ENCODE measurements at places on chromosomes 1 and 21. TPM values are rescaled to one million over a fixed set of nuclear protein-coding genes. Genes with fewer than 3 reads are reported as not detected.
A peak's percentile ranks its signal among the peaks of the same experiment; 100 is the strongest.

SHISA4 gene
- 31.4 TPM for total RNA-seq

NID1 gene
- total RNA-seq, result 149 TPM

CTTNBP2NL gene
- 50.6 TPM for total RNA-seq

RAB7B gene
- 0.78 TPM for total RNA-seq

KRTAP10-11 gene
- not detected for total RNA-seq

DVL1 gene
- 95.7 TPM for total RNA-seq

DHDDS gene
- 53.9 TPM for total RNA-seq

LCE2B gene
- not detected for total RNA-seq

CCDC27 gene
- total RNA-seq, result not detected

PIGR gene
- total RNA-seq, result not detected

GABRD gene
- total RNA-seq, result not detected

FMO2 gene
- 0.94 TPM for total RNA-seq

GRCh38 chr21:34612056-34612455, 2.9 kb downstream of the RCAN1 start:
- no peak overlapping the region for H3K4me3 ChIP-seq
- no peak overlapping the region for H3K27ac ChIP-seq
- no peaks in the 10 kb centered on the region for H3K27me3 ChIP-seq
- no peak for DNase-seq
- H3K36me3 ChIP-seq, result no peaks in the 10 kb centered on the region

GRCh38 chr1:100343897-100344296, 8.4 kb upstream of the CDC14A start:
- no peaks in the 10 kb centered on the region for H3K4me1 ChIP-seq
- H3K27ac ChIP-seq, result no peak overlapping the region
- H3K36me3 ChIP-seq, result no peaks in the 10 kb centered on the region

- peaks cover 15% of the 10 kb centered on the region for H3K36me3 ChIP-seq
- no peak overlapping the region for H3K27ac ChIP-seq
- no peak for DNase-seq
- H3K4me1 ChIP-seq, result no peaks in the 10 kb centered on the region
- no peak overlapping the region for H3K4me3 ChIP-seq
Measured at GRCh38 chr1:42674682-42675081, 7.5 kb upstream of the YBX1 start.

GRCh38 chr1:39635205-39635870, 4.1 kb downstream of the HEYL start:
- no peaks in the 10 kb centered on the region for H3K36me3 ChIP-seq
- peaks cover 25% of the 10 kb centered on the region for H3K4me1 ChIP-seq
- H3K27me3 ChIP-seq, result peaks cover 21% of the 10 kb centered on the region
- no peak overlapping the region for H3K27ac ChIP-seq
- no peak for DNase-seq

- no peaks in the 10 kb centered on the region for H3K36me3 ChIP-seq
- H3K4me1 ChIP-seq, result peaks cover 13% of the 10 kb centered on the region
- no peak overlapping the region for H3K27ac ChIP-seq
- DNase-seq, result no peak
Measured at GRCh38 chr1:64599242-64599641, 129.3 kb downstream of the CACHD1 start.

GRCh38 chr21:44848821-44849521, 24.5 kb downstream of the PTTG1IP start:
- DNase-seq, result no peak
- no peak overlapping the region for H3K27ac ChIP-seq
- peaks cover 2% of the 10 kb centered on the region for H3K27me3 ChIP-seq

DNA sequence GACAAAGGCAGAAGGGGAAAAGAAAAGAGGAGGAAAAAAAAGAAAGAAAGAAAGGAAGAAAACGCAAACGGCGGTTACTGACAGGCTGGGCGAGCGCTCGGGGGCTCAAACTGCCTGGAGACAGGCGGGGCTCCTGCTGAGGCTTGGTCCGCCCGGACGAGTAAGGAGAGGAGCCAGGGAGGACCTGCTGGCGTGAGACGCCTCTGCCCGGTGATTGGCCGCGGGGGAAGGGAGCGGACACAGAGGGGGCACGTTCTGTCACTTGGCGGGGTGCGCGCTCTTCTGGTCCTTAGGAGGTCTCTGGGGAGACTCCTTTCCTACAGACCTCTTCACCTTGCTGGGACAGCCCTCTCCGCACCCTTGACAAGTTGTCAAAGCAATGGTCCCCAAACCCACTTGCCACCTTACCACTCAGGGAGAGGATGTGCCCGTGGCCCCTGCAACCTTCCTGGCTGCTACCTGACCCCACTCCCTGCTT, 791 bp upstream of the PIK3R3 start:
- no peaks in the 10 kb centered on the region for H3K36me3 ChIP-seq
- no peaks in the 10 kb centered on the region for H3K27me3 ChIP-seq
- peaks cover 66% of the 10 kb centered on the region for H3K4me1 ChIP-seq
- DNase-seq, result no peak
- H3K27ac ChIP-seq, result peak overlapping the region; percentile 100

DNA sequence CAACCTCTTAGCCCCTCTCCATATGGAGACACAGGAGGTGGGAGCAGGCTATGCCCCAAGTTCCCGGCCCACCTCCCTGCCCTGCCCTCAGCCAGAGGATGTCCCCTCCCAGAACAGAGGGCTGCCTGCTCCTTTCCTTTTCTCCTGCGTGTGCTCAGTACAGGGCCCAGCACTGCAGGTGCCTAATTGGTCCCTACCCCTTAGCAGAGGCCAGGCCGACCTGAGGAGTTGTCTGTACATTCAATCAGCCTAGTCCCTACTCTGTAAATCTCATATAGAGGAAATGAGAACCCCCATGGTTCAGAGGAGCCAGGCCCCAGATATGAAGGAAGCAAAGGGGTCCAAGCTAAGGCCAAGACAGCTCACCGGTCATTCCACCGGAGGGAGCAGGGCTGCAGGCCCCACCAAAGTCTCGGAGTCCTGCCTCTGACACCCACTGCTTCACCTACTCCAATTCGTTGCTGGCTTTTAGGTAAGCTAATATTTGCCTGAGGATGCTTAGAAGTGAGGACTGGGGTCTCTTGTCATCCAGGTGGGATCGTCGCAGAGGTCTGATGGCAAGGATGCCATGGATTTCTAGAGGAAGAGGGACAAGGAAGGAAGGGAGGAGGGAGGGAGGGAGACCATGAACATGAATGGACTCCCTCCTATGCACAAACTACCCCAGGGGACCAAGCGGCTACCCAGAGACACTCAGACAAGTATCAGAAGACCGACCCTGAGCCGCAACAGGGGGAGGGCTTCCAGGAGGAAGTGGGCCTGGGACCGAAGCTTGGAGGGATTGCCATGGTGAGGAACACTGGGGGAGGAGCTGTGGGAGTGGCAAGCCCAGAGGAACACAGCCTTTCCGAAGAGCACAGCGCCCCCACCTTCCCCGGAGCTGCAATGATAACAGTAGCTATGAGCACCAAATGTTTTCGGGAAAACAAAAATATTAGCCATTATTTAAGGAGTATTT, 30.4 kb upstream of the FOXO6 start:
- H3K27me3 ChIP-seq, result peaks cover 9% of the 10 kb centered on the region
- DNase-seq, result peak; percentile 70
- H3K36me3 ChIP-seq, result no peaks in the 10 kb centered on the region
- H3K4me3 ChIP-seq, result no peak overlapping the region
- no peaks in the 10 kb centered on the region for H3K4me1 ChIP-seq

GRCh38 chr1:238099871-238100270, 209.1 kb upstream of the ZP4 start:
- H3K4me1 ChIP-seq, result no peaks in the 10 kb centered on the region
- no peak for DNase-seq
- no peak overlapping the region for H3K27ac ChIP-seq
- no peaks in the 10 kb centered on the region for H3K36me3 ChIP-seq
- H3K4me3 ChIP-seq, result no peak overlapping the region

GRCh38 chr1:1900883-1901640, 10.2 kb upstream of the GNB1 start:
- no peak overlapping the region for H3K27ac ChIP-seq
- no peak for DNase-seq
- peaks cover 1% of the 10 kb centered on the region for H3K4me1 ChIP-seq
- H3K4me3 ChIP-seq, result no peak overlapping the region

GRCh38 chr1:153293480-153293775, 19.3 kb downstream of the PGLYRP3 start:
- no peaks in the 10 kb centered on the region for H3K36me3 ChIP-seq
- H3K4me3 ChIP-seq, result no peak overlapping the region
- H3K27ac ChIP-seq, result no peak overlapping the region
- H3K27me3 ChIP-seq, result no peaks in the 10 kb centered on the region

- no peaks in the 10 kb centered on the region for H3K36me3 ChIP-seq
- DNase-seq, result no peak
Measured at GRCh38 chr1:200386416-200386815, 23.4 kb downstream of the ZNF281 start.

GRCh38 chr1:38061883-38062328, 15.3 kb upstream of the POU3F1 start:
- H3K4me1 ChIP-seq, result peaks cover 7% of the 10 kb centered on the region
- H3K36me3 ChIP-seq, result no peaks in the 10 kb centered on the region
- no peak overlapping the region for H3K4me3 ChIP-seq
- peaks cover 7% of the 10 kb centered on the region for H3K27me3 ChIP-seq

DNA sequence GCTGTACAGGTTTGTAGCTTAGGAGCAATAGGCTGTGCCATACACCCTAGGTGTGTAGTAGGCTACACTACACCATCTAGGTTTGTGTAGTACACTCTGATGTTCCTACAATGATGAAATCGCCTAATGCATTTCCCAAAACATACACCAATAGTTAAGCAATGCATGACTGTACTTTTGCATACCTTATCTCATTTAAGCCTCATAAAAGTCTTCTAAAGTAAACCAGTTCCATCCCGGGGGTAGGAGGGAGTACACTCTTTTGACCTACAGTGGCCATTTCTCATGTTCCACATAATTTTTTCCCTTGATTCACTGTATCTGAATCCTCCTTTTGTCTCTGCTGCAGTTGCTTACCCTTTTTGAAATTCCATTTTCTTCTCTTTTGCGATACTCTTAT, 12.2 kb downstream of the TRMT13 start:
- DNase-seq, result no peak
- peaks cover 53% of the 10 kb centered on the region for H3K36me3 ChIP-seq
- no peaks in the 10 kb centered on the region for H3K4me1 ChIP-seq
